ENCODE measurements at places on chromosomes 7 and 10.

- DNase-seq, result no peak
Observed at GRCh38 chr7:98500764-98501163, 99.9 kb upstream of the BAIAP2L1 start.

- no peak for DNase-seq
Observed at GRCh38 chr7:1059200-1060091, 15.1 kb downstream of the GPR146 start.

- DNase-seq, result no peak
Observed at GRCh38 chr10:2905851-2906250, 161.5 kb upstream of the PFKP start.

GRCh38 chr10:89332123-89332633 is 4.4 kb downstream of the IFIT3 start:
- no peak for DNase-seq

DNA sequence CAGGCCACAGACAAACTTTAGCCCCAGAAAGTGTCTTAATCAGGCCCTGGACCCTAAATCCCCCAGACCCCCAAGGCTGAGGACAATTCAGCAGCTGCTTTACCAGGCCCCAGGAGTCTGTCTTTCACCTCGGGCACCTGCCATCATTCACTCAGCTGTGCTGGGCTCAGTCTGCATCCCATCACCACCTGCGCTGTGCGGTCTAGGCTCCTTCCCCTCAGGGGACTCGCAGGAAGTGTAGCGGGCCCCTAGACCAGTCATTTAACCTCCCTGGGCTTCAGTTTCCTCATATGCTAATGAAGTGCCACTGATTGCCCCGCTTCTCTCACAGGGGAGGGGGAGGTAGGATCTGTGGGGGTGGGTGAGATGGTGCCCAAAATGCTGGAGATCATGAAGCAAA is 76.4 kb upstream of the ZMIZ1 start:
- DNase-seq, result no peak
